Stimulated activated CD4-positive, alpha-beta T cell treated with anti-CD3 and anti-CD28 coated beads, Interleukin-4, amount 100 ng/mL, for 4 hours (primary cell): ENCODE measurements at places on chromosomes 5 and 9.

DNA sequence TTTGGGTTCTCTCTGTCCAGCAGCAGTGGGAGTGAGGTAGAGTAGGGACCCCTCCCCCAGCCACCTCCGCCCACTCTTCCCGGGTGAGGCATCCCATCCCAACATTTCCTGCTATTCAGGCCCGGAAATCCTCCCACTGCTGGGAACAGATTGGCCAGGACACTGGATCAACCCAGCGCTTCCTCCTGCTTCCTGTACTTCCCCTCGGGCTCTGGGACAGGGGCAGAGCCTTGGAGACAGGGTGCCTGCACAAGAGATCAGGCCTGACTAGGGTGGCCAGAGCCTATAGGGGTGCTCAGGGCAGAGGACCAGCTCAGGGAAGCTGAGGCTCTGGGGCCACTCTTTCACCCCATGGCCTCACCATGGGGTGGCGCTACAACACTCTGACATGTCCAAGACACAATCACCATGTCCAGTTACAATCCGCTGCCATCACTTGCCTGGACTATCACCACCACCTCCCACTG is 14.5 kb downstream of the SH2D3C start:
- DNase-seq = no peak

DNA sequence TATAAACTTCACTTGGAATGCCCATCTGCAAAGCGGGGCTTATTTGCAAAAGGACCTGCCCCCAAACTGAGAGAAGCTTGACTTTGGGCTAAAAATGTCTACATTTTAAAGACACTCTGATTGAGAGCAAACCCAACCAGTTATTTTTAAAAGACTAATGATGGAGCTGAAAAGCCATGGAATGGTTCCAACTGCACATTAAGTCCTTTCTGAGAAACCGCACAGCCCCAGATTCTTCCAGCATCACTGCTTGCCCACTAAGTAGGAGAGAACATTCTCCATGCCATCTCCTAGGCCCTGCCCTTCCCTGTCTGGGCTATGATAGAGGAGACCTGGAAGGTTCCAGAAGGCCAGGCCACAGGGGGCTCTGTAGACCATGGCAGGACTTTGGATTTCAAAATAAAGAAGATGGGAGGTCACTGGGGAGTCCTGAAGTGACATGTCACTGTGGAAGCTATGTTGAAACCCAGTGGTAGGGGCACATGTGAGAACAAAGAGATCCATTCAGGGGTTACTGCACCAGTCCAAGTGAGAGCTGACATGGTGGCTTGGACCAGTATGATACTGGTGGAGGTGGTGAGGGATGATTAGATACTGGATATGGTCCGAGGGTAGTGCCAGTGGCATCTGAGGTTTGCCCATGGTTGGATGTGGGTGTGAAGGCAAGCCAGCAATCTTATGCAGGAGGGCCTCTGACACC is 179.2 kb downstream of the DAB2IP start:
- DNase-seq = no peak

- no peak for DNase-seq
Observed at GRCh38 chr9:33443464-33444154, 3.8 kb downstream of the AQP3 start.

DNA sequence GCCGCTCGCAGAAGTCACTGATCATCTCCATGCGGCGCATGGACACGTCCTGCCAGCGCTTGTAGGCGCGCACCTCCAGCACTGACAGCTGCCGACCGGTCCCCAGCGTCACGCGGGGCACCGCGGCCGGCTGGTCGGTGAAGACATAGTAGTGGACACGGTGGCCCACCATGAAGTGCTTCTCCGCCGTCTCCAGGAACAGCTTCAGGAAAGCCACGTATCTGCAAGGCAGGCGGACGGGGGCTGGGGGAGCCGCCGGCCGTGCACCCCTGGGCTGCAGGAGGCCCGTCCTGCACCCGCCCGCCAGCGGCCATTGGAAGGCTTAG is 18.9 kb downstream of the ABO start:
- DNase-seq = no peak

- DNase-seq = no peak
Observed at GRCh38 chr9:126869368-126869767, 8.9 kb downstream of the ZBTB34 start.

DNA sequence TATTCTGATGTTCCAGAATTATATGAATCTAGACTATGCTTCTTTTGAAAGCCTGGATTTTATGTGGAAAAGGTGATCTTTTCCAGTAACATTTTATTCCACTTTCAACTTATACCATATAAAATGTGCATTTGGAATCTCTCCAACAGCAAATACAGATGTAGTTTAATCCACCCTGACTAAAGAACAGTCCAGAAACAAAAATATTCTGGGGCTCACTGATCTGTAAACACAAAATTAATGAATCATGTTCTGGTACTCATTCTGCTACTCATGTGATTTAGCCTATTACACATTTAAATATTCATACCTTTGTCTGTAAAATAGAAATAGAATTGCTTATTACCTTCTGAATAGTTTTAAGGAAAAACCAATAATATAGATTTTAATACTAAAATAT is 125.8 kb downstream of the ARRDC3 start:
- no peak for DNase-seq

GRCh38 chr5:23319901-23320300 is 187.5 kb upstream of the PRDM9 start:
- DNase-seq = no peak

- no peak for DNase-seq
Observed at GRCh38 chr5:88426441-88426840, 157.8 kb upstream of the TMEM161B start.

- no peak for DNase-seq
Observed at GRCh38 chr9:89281106-89281505, 29.9 kb upstream of the CKS2 start.

GRCh38 chr5:168786147-168786546 is 207.0 kb upstream of the PANK3 start:
- DNase-seq = no peak

GRCh38 chr5:90547072-90547536 is 11.5 kb upstream of the ADGRV1 start:
- DNase-seq = no peak

DNA sequence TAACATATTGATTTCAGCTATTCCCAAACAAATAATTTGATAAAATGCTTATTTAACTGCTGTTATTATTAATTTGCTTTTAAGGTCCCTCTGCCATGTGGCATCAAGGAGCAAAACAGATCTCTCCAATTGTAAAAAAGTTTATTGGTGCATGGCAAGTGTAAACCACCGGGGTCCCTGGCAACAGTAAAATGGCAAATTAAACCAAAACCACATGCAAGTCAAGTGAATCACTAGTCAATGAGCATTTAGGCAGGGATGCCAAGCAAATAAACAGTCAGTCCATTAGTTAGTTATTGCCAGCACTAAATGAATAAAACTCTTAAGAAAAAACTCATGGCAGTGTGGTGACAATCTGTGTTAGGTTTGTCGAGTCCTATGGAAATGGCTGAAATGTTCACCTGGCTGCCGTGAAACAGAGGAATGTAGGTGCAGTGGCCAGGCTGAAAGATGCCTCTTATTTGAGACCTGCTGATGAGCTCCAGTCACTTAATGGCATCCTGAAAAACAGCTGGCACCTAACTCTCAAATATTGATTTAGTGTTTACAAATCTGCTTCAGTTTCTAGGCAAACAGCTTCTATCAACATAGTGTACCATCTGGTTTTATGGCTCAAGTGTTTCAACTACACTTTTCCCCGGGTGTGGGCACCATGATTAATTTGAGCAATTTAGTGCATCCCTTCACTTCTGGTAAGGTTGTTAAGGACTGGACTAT is 296.5 kb upstream of the ITGA1 start:
- no peak for DNase-seq

- no peak for DNase-seq
Observed at GRCh38 chr9:9100070-9100469, 1300.5 kb upstream of the DMAC1 start.

DNA sequence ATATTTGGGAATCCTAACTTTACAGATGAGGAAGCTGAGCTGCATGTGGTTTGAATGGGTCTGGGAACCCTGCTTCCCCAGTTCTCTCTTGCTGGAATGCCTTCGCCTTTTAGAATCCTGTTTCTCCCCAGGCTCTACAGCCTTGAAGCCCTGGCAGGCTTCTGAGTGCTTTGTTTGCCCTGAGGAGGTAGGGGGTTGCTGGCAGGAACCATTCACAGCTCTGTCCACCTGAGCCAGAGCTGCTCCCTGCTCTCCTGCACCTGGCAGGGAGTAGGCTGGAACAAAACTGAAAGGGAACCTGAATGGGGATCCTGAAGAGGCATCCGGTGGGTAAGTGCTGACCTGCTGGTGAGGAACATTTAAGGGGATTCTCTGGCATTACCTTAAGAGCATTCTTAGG is 33.0 kb downstream of the KIF4B start:
- no peak for DNase-seq

- DNase-seq = no peak
Observed at GRCh38 chr9:34687276-34688030, 3.6 kb downstream of the CCL19 start.
